ENCODE measurements at places on chromosomes 7 and 10.

DNA sequence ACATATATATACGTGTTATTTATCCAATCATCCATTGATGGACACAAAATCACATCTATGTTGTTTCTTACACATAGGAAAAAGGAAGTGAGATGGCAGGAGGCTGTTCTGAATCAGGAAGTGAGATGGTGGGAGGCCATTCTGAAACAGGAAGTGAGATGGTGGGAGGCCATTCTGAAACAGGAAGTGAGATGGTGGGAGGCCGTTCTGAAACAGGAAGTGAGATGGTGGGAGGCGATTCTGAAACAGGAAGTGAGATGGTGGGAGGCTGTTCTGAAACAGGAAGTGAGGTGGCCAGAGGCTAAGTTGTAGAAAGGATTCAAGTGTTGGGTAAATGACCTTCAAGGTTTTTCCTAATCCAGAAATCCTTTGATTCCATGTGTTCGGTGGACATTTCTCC is 921.5 kb downstream of the TYW1 start:
- no peak for DNase-seq

GRCh38 chr7:107690611-107691010 is 30.0 kb downstream of the SLC26A4 start:
- DNase-seq: no peak

DNA sequence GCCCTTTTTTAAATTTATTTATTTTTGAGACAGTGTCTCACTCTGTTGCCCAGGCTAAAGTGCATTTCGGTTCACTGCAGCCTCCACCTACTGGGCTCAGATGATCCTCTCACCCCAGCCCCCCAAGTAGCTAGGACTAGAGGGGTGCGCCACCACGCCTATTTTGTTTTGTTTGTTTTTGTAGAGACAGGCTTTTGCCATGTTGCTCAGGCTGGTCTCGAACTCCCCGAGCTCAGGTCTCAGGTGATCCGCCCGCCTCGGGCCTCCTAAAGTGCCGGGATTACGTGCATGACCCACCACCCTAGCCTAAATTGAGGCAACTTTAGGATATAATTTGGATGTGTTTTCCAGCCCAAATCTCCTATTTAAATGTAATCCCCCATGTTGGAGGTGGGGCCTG is 805 bp downstream of the ZNF736 start:
- DNase-seq: peak; percentile 22

DNA sequence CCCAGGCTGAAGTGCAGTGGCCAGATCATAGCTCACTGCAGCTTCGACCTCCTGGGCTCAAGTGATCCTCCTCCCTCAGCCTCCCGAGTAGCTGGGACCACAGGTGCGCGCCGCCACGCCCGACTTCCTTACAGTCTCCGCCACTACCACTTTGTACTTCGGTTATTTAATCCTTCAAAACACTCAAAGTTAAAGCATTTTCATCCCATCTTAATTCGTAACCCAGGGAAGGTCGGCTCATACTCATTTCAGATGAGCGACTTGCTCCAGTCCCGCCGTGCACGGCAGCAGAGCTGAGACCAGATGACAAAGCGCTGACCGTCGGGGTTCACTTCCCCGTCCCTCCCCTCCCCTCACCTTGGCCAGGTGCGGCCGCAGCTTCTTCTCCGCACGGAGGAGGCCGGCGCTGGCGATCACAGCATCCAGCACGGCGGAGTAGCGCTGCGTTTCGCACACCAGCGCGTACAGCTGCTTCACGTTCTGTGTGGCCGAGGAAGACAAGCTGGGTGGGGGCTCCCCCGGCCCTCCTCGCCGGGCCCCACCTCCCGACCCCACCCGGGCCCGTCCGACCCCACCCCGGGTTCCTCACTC is 457 bp downstream of the NSUN5 start:
- DNase-seq: no peak

- DNase-seq: no peak
These were observed 34.1 kb upstream of the NKX6-2 start for GRCh38 chr10:132820056-132820455.

DNA sequence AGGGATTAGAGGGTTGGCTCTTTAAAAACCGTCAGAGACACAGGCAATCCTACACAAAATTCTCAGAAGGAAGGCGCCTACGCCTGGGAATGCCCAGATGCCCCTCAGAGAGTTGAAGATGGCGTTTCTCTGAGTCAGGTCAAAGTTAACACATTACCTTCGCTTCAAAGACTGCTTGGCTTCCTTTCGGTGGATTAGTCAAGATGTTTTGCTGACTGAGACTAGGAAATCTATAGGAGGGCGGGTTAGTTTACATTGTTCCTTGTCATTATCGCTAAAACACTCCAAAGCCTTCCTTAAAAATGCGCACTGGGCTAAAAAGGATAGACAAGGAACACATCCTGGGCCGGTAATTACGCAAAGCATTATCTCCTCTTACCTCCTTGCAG is 995 bp upstream of the CFTR start:
- no peak for DNase-seq

DNA sequence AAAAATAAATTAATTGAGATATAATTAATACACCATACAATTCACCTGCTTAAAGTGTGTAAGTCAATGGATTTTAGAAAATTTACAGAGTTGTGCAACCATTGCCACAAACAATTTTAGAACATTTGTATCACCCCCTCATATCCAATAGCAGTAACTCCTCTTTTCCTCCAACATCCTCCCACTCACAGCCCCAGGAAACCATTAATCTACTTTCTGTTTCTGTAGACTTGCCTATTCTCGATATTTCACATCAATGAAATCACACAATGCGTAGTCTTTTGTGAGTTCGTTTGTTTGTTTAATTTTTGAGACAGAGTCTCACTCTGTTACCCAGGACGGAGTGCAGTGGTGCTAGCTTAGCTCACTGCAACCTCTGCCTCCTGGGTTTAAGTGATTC is 13.7 kb upstream of the HERC4 start:
- DNase-seq: no peak

GRCh38 chr10:86317949-86318725 is 48.5 kb downstream of the GRID1 start:
- no peak for DNase-seq

- no peak for DNase-seq
These were observed 112.4 kb upstream of the JAZF1 start for GRCh38 chr7:28292834-28293526.

- no peak for DNase-seq
These were observed 136.2 kb downstream of the PLXDC2 start for GRCh38 chr10:19952224-19953010.

GRCh38 chr7:156041398-156041797 is 229.1 kb upstream of the SHH start:
- DNase-seq: no peak

DNA sequence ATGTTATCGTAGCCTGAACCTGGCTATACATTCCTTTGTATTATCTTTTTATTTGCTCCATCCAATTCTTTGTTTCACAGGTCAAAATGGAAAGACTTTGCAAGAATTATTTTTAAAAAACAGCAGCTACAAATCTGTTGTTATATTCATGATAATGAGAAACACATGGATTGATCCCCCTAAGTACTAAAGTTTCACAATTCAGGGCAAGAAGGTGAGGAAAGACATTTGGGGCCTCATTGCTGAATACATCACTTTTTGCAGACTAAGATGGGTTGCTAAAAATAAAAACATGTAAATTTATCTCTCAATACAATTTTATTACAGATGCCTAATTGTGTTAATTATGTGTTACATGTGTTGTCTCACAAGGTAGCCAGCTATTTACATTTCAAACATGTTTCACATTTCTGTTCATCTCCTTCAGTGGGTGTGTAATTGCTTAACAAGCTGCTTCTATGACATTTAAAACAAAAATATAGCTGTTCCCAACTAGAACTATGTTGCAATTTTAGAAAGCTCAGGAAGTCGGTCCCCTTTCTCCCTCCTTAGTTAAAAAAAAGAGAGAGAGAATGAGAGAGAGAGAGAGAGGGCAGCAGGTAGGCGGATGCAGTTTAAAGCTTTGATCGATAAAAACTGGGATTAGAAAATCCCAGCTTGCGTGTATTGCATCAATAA is 606.3 kb upstream of the FZD8 start:
- DNase-seq: no peak

GRCh38 chr7:117101026-117101425 is 147.7 kb downstream of the ST7 start:
- DNase-seq: no peak

GRCh38 chr7:69504733-69505420 is 93.4 kb upstream of the AUTS2 start:
- DNase-seq: no peak

DNA sequence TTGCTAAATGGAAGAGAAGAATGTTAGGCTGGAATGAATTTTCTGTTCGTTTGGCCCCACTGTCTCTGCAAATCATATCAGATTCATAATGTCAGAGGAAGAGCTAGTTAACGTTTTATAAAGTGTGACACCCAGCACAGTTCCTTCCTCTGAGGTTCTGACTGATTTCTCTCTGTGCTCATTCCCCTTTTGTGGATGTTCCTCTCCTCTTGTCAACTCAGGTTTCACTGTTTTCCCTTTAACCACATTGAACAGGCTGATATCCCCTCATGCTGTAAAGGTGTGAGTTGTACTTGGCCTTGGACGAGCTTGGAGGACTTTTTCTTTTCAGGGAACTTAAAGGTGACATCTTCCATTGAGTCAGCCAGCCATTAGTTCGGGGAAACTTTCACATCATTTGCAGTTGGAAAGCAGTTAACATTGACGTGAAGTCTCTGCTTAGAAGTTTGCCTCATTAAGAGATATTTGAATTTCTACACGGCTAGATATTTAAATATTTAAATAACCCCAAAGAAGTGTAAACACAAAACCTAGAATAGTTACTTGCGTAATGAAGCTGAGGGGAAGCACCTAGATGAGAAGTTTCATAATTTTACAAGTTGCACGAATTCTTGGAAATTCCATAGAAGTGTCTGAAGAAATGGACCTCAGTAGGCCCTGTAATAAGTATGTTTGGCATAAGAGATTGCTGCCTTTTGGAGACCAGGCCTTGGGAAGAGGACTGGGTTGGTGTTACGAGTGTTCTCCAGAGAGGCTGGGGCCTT is 101.5 kb upstream of the EGR2 start:
- no peak for DNase-seq

GRCh38 chr10:22250897-22251660 is 33.3 kb upstream of the EBLN1 start:
- no peak for DNase-seq

DNA sequence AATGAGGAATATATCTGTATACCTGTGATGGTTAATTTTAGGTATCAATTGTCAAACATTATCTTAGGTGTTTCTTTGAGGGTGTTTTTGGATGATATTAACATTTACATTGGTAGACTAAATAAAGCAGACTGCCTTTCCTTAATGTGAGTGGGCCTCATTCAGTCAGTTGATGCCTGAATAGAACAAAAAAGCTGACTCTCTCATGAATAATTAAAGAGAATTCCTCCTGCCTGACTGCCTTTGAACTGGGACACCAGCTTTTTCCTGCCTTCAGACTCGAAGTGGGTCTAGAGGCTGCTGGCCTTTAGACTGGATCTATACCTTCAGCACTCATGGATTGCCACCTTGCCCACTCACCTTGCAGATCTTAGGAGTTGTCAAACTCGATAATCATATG is 117.9 kb upstream of the TMEM168 start:
- no peak for DNase-seq

DNA sequence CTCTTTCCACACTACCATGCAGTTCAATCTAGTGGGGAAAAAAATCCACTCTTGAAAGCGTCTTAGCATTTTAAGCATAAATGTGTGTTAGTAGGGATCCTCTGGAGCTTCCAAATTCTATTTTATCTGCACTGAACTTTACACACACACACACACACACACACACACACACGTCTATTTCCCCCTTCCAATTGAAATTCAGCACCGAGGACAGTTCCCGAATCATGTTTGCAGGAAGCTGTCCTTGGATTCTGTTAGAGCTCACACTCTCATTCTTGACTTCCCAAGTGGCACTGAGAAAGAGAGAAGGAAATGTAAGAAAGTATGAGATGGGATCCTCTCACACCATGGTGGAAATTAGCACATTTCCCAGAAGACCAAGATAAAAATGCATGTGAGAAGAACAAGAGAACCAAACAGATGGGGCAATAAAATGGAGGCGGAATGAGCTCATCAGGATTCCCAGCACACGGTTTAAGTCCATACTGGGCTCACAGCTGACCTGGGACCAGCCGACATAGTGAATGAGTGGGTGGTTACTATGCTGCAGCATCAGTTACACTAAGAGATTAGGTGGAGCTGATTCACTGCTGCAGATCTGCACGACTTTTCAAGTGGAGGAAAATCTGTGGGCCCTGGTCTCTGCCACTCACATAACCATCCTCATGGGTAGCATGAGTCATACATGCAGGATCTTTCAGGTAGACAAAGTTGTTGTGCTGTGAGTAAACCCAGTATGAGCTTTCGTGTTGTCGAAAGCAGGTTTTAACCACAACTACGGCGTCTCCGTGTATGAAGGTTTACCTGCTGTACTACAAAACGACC is 3.3 kb upstream of the NPTX2 start:
- no peak for DNase-seq

DNA sequence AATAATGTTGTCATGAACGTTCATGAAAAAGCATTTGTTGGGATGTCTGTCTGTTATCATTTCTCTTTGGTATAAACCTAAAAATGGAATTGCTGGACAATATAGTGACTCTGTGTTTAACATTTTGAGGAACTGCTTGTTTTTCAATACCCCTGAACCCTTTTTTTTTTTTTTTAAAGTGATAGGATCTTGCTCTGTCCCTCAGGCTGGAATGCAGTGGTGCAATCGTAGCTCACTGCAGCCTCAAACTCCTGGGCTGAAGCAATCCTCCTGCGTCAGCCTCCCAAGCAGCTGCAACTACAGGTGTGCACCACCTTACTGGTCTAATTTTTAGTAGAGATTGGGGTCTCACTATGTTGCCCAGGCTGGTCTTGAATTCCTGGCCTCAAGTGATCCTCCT is 15.1 kb upstream of the LMTK2 start:
- DNase-seq: no peak

GRCh38 chr7:36191292-36191920 is 38.4 kb downstream of the EEPD1 start:
- no peak for DNase-seq

- no peak for DNase-seq
These were observed 9.3 kb downstream of the TCAF1 start for GRCh38 chr7:143892527-143893300.

DNA sequence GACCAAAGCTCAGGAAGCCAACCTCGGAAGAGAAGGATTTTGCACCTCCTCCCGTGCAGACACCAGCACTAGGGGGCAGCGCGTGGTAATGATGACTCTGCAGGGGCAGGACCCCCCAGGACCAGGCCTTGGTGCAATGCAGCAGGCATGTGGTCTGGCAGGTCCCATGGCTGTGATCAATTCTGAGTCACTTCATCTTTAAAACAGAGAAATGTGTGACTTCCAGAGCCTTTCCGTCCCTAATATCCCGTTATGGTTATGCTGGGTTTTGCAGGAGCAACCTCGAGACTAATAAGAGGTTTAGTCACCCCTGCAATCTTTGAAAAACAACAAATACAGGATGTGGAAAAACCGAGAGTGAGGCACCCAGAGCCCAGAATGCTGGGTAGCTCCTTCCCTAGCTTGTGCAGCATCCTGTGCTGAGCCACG is 30.2 kb upstream of the GJD4 start:
- DNase-seq: no peak

DNA sequence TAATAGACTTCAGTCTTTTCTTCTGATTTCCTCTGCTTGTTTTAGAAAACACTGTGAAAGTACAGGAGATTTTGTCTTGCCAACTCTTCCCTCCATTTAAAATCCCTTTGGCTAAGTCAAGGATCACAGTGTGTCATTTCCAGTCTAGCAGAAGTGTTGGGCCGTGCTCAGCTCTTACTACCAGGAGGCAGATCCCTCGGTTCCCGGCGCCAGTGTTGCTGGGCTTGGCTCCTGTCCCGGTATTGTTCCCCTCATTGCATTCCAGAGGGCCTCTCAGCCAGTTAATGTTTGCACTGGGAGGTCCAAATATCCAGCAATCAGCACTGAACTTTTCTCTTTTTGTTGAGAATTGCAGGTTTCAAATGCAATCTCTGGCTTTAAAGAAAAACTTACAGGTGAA is 612.1 kb upstream of the MGMT start:
- DNase-seq: no peak
